ENCODE measurements at places on chromosomes 7 and 10. TPM values are rescaled to one million over a fixed set of nuclear protein-coding genes. Genes with fewer than 3 reads are reported as not detected.

The PAX2 gene
- 0.15 TPM for total RNA-seq

The NME8 gene
- total RNA-seq: not detected

The ABCB1 gene
- total RNA-seq: 0.29 TPM

The PTF1A gene
- not detected for total RNA-seq

The ADAMTS14 gene
- 0.09 TPM for total RNA-seq

The LSM8 gene
- total RNA-seq: 38.2 TPM

The ZNF655 gene
- total RNA-seq: 57.9 TPM

The IGFBP3 gene
- total RNA-seq: 160 TPM

The SFMBT2 gene
- 9.0 TPM for total RNA-seq

The LIPF gene
- total RNA-seq: not detected

The STEAP4 gene
- total RNA-seq: not detected

All from A549 treated with CORT108297 at 1 μM for 4 hours (cell line).